ENCODE measurements at places on chromosomes 3 and 15. TPM values are rescaled to one million over a fixed set of nuclear protein-coding genes. Genes with fewer than 3 reads are reported as not detected.

- DNase-seq = no peak
Observed at GRCh38 chr3:12465836-12466225, 18.4 kb upstream of the TSEN2 start.

DNA sequence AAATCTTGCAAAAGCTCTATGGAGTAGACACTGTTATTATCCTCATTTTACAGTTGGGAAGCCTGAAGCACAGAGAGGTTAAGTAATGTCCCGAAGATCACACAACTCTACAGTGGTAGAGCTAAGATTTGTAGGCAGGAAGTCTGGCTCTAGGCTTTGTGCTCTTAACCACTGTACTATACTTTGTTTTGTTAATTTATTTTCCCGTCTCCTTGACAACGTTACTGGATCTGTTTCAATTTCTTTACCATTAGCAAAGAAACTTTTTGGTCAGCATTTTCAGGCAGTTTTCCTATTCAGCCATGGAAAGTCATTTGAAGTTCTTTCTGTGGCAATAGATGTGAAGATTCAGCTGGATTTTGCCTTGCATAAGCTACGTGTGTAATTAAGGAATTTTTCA lies 51.7 kb downstream of the OTOL1 start:
- DNase-seq = no peak

DNA sequence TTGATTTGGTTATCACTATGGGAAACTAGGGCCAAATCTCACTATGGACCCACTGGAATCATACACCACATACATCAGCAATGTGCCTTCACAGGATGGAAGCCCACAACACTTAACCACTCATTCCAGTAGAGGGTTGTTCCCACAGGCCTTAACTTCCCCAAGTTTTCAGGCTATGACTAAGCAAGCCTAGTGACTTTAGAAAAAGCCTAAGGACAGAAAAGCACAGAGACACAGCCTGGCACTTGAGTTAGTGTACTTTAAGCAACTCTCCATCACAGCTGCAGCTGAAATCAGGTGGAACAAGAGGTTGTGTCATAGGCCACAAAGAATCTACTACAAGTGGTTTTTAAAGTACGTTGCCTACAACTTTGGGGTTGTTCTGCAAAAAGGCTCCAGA lies 128.7 kb downstream of the LRRN1 start:
- no peak for DNase-seq

The OR5K2 gene
- total RNA-seq = not detected

- no peak for DNase-seq
Observed at GRCh38 chr3:39136533-39137434, 16.6 kb downstream of the CSRNP1 start.

Data from sciatic nerve (tissue), 2 donors.